Bronchial epithelial cell (primary cell): ENCODE measurements at places on chromosomes 4 and X. TPM values are rescaled to one million over a fixed set of nuclear protein-coding genes. Genes with fewer than 3 reads are reported as not detected.

PCYT1B gene
- under 0.01 and 0.13 TPM in 2 replicates for total RNA-seq

ARHGEF38 gene
- total RNA-seq, result 0.26 TPM in 1 of 2 replicates, not detected in the other

MAEA gene
- 44.8 and 46.1 TPM in 2 replicates for total RNA-seq

PLP2 gene
- total RNA-seq, result 16.8 and 20.4 TPM in 2 replicates

GRCh38 chr4:166174717-166175490 is 301.9 kb downstream of the TLL1 start:
- peak; percentile 65 for DNase-seq

DNA sequence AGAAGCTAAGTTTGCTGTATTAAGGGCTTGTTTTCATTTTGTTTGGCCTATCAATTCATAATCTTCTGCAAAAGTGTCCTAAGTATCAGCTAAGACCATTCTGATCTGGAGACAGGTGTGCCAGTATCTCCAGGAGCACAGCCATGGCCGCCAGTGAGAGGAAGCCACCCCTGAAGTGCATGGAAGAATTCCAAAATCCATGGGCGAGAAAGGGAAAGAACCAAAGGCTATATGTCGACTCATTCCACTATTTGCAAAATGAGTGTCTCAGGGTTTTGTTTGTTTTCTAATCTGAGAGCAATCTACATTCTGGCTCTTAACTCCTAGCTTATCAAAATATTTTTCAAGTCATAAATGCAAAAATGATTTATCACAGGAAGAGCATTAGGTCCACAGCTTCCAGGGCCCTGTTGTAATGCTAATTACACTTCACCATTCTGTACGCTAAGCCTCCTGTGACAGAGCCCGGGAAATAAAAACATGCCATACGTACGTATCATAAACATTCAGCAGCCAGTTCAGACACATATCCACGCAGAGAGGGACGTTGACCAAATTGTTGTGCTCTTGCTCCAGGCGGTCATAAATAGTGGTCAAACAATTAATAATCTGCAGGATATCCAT is 137.3 kb upstream of the FTHL17 start:
- peak; percentile 52 for DNase-seq

- no peak for DNase-seq
Observed at GRCh38 chr4:103100691-103101090, 1.1 kb upstream of the BDH2 start.

GRCh38 chr4:63528256-63528991 is 880.8 kb downstream of the TECRL start:
- DNase-seq, result no peak

- DNase-seq, result no peak
Observed at GRCh38 chrX:31652650-31653049, 580.8 kb upstream of the FTHL17 start.

GRCh38 chr4:3373468-3373867 is 68.3 kb upstream of the HGFAC start:
- no peak for DNase-seq

DNA sequence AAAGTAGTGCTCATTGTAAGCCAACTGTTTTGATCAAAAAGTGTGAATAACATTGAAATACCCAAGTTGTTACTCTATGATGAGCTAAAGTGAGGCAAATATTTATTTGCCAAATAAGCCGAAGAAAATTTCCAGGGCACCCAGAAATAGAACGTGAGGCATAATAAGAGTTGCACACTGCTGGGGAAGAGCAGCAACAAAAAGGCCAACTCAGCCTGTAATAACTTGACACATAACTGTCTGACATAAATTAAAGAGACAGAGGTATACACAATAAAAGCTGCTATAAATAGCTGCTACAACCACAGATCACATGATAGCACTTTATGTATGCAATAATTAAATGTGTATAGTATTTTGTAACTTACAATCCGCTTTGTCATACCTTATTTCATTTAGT is 2.0 kb upstream of the ABCB7 start:
- DNase-seq, result no peak

NBDY gene
- total RNA-seq, result 2.6 and 4.2 TPM in 2 replicates
